ENCODE measurements at places on chromosomes 6 and 20.

- no peak for DNase-seq
Observed at GRCh38 chr6:147904416-147904815, 395.9 kb downstream of the SAMD5 start.

DNA sequence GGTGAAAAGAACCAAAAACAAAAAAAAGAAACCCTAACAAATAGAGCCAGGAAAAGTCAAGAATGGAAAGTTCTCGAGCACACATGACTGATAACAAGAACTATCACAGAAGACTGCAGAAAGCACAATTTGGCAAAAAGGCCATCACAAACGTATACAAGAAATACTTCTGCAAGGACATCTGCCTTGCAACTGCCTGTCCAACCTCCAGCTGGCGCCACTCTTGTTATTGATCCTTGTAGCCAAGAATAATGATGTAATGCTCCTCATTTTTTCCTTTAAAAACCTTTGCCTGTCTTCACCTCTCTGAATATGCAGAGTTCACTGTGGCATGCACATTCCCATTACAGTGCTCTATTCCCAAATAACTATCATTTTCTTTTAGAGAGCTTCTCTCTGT is 87.9 kb upstream of the BMP5 start:
- DNase-seq = no peak

GRCh38 chr6:161833099-161833860 is 559.4 kb upstream of the AGPAT4 start:
- no peak for DNase-seq

GRCh38 chr6:53582963-53583362 is 38.1 kb upstream of the GCLC start:
- DNase-seq = no peak

GRCh38 chr6:33007831-33008400 is 1.5 kb downstream of the HLA-DOA start:
- no peak for DNase-seq

DNA sequence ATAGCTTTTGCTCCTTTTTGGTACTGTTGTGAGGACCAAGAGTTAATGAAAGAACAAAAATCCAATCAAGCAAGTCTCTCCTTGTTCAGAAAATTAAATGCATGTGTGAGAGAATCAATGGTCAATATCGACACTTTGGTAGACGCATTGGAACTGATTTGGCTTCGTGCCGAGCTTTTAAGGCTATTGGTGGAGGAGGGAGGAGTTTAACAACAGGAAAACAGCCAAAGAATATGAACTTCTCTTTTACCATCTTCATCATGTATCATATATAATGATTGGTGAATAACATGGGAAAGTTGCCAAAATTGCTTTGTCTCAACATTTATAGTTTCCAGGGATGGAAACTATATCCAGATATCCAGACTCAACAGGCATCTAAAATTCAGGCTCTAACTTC is 266.5 kb upstream of the CITED2 start:
- no peak for DNase-seq

GRCh38 chr6:134041093-134041492 is 11.3 kb downstream of the SLC2A12 start:
- no peak for DNase-seq

GRCh38 chr6:50921968-50922367 is 103.3 kb downstream of the TFAP2B start:
- DNase-seq = no peak

DNA sequence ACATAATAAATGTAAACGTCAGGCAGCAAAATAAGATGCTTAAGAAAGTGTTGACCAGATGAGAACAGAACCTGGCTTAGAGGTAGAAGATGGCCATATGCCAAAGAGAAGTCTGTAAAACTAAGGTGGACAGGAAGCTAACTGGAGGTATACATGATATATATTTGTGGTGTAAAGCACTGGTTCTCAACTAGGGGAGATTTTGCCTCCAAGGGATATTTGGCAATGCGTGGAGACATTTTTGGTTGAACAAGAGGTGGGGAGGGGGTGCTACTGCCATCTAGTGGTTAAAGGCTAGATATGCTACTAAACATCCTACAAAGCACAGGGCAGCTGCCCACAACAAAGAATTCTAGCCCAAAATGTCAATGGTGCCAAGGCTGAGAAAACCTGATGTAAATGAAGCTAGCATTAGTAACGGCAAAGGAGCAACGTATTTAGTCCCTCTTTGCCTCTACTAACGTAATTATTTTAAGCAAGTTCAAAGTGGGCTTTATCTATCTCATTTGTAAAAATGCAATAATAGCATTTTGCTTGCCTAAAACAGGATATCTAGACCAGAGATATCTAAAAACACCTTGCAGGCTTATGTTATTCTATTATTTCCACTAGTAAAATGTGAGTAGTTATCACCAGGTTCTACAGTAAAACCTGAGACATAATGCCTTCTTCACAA is 182.6 kb downstream of the RNGTT start:
- DNase-seq = peak; percentile 23

GRCh38 chr6:15410752-15411151 is 164.9 kb downstream of the JARID2 start:
- no peak for DNase-seq

DNA sequence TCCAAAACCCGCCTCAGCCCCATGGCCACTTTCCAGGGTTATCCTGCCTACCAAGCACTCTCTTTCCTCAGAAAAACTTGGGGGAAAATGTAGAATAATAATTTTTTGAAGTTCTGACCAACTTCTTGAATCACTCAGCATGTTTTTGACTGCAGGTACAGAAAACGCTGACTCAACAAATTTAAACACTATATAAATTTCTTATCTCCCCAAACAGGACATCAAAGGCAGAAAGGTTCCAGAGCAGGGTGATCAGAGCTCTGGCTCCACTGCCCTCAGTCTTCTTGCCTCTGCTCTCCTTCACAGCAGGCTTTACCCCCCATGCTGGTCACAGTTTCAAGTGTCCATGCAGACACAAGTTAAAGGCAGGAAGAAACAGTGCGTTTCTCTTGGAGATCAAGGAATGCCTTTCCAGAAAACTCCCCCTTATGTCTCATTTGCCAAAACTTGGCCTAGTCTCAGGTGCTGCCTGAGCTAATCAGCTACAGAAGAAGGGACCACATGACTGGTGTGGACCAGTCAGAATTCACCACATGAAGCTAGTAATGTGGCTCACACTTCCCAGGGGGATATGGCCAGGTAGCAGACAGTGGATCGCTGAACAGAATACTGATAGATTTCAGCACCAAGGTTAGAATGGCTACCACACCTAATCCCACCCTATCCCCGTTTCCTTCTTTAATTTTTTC is 24.4 kb upstream of the SLC17A3 start:
- no peak for DNase-seq

- no peak for DNase-seq
Observed at GRCh38 chr6:149014631-149015534, 268.1 kb downstream of the UST start.

DNA sequence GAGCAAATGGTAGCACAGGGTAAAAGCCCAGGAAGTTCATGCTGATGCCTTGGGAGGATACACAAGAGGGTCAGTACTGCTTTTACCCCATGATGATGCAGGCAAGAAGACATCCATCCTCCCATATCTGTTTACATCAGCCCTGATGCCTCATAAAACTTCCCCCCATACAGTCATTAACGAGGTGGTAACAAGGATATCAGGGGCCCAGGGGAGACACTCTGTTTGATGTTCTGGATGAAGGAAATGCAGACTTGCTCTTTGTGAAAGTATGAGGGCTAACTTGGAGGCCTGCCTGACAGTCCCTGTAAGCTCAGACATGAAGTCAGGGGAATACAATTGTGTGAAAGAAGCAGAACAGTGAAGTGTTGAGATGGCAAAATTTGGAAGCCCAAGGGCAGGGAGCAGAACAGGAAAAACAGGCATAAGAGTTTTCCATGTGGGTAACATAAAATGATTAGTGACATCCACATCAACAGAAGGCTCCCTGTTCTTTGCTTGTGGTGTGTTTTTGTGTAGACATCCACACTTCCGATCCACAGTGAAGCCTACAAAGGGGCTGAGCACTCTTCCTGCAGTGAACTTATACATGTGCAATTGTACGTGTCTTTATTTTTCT is 813.4 kb downstream of the MAFB start:
- DNase-seq = no peak

GRCh38 chr6:25815194-25815593 is 16.7 kb downstream of the SLC17A1 start:
- no peak for DNase-seq

GRCh38 chr20:41081276-41081814 is 52.7 kb downstream of the TOP1 start:
- DNase-seq = no peak

DNA sequence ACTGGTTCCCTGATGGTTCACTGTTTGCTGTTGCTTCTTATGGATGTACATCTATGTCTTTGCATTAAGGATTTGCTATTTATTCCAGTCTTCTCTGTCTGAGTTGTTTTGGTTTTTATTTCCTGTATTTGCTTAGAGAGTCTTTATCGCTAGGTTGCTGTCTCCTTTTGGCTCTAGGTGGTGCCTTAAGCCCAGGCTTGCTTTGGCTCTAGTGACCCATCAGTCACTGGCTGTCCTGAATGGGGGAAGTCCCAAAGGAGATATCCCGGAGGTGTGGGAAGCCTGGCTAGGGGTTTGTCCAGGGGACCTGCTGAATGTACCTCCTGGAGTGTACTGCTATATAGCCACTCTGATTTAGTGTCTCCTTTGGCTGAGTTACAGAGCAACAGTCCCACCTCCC is 53.4 kb downstream of the MCHR2 start:
- DNase-seq = no peak

DNA sequence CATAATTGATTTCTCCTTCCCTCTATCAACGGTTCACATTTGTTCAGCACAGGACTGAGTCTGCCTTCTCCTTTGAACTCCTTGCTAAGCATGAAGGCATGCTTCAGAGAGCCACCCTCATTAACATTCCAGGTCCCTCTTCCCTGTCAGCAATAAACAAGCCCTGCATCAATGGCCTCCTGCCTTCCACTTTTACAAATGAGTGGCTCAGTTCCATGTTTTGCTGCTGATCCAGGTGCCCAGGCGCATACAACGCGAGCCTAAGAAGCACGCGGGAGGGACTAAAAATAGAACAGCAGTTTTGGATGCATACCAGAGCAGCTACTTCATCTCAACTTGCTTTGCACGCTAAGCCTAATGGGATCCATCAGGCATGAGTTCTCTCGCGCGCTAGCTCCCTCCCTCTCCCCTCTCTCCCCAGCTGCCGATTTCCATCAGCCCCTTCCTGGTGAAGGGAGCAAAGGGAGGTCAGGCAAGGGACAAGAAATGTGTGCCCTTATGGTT is 53.4 kb downstream of the TRAF3IP2 start:
- no peak for DNase-seq

DNA sequence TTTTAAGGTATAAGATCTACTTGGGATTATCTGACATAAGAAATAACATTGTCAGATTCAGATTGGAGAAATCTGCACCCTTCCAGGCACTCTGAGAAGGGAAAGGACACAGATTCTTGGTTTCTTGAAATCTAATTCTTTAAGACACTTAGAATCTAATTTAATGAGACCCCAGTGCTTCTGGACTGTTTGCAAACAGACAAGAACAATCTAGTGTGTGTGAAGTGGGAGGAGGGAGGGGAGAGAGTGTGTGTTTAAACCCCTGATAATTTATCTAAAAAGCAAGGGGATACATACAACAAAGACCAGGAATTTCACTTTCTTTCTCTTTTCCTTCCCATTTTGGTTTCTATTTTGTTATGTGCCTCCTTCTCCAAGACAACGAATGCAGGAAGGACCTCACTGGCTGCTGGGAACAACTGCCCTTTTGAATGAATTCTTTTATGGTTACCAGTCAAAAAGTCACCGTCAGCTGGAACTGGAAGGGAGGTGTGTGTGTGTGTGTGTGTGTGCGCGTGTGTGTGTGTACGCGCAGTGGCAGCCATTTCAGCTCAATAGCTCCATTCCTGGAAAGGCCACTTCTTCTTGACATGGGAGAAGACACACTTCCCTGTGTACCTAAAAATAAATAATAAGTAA is 129.4 kb downstream of the BCAS1 start:
- no peak for DNase-seq

- no peak for DNase-seq
Observed at GRCh38 chr6:110938171-110938570, 20.3 kb upstream of the GTF3C6 start.

GRCh38 chr20:20037960-20038359 is 14.3 kb downstream of the CRNKL1 start:
- no peak for DNase-seq
